ENCODE measurements at places on chromosomes 16 and 17.

DNA sequence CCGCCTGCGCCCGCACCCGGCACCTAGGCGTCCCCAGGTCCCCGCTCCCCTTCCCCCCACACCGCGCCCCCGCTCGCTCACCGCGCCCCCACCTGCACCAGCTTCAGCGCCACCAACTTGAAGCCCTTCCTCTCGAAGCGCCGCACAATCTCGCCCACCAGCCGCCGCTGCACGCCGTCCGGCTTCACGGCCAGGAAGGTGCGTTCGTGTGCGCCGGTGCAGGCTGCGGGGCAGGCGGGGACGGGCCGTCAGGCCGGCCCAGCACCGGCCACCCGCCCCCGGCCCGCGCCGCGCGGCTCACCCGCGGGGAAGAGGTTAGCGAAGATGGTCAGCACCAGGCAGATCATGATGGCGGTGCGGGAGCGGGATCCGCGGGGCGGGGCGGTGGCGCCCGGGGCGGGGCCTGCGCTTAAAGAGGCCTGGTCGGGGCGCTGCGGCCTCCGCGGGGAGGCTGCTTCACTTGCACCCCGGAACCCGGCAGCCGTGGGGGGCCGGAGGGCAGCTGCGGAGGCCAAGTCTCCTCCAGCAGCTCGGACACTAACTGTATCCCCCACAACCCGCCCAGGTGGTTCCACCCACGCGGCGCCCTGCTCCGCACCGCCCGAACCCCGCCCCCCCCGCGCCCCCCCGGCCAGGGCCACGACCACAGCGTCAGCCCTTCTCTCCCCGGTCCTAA lies at the start of gene NME3:
TSS of gene NME3 (minus strand) at position 356 of the 676 bp plus-strand sequence. CDS start at position 347, 9 bp downstream.
- DNase-seq: peak; percentile 67

GRCh38 chr17:66040402-66040801 lies 151.5 kb downstream of the CEP112 start:
- no peak for DNase-seq

DNA sequence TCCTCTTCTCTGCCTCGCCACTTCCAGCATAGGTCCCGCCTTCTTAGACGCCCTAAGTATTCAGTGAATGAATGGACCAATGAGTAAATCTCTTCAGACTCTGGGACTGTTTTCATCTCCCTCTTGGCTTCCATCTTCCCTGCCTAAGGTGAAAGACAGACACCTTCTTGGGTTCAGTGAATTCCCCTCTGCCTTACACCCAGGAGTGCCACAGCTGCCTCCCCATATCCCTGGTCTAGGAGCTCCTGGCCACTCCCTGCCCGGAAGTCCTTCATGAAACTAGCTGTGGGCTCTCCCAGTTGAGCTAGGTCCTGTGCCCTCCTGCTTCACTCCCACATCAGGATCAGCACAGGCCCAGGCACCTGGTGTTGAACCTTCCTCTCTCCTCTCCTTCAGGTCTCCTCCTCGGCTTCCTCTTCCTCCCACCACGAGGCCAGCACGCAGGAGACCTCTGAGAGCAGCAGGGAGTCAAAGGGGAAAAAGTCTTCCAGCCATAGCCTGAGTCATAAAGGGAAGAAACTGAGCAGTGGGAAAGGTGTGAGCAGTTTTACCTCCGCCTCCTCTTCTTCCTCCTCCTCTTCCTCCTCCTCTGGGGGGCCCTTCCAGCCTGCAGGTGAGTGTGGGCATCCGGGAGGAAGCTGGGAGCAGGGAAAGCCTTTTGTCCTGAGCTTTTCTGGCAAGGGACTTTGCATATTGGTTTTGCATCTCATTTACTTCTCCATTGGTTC lies 10.3 kb downstream of the MLLT6 start:
- DNase-seq: no peak

GRCh38 chr17:17778308-17779014 lies 58.3 kb downstream of the SREBF1 start:
- DNase-seq: no peak

GRCh38 chr17:73267648-73268537 lies 6.2 kb upstream of the CPSF4L start:
- DNase-seq: no peak

DNA sequence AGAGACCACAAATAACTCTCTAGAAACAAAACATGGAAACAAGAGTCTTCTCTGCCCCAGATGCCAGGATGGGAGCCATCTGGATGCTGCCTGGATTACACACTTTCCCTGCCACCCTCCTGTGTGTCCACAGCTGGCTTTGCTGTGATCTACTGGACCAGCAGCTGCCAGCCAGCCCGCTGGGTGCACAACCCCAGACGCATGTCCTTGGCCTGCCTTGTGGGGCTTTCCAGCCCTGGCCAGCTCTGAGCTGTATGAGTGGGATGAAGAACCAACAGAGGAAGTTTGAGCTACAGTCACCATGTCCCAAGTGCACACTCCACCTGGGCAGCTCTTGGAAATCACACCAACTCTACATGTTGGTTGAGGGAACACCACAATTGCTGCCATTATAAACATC lies 57.0 kb upstream of the TNRC6C start:
- no peak for DNase-seq

DNA sequence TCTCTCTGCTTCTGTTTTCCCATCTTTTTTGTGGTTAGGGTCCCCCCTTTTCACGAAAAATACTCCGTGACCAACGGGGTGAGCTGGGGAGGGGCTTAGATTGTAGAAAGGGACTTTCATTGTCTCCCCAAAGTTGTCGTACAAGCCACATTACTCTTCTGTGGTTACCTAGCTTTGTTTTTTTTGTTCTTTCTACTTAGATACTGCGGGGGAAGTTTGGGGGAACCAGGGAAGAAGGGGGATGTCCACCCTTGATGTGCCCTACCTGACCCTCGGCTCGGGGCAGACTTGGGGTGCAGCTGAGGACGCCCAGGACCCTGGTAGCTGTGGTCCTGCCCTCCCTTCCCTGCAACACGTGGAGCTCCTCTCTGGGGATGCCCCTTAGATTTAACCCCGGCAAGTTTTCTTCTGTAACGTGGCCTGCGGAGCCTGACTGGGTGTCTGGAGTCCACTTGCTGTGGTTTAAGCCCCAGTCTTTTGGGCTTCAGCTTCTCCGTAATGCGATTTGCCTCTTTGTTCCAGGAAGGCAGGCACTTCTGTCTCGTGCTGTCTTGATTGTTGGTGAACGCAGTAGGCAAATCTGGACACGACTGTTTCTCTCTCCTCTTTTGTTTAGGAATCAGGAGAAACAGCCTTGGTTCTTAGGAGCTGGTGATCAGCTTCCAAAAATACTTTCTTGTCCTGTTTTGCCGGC lies 892 bp downstream of the ABCC1 start:
- DNase-seq: peak; percentile 49

DNA sequence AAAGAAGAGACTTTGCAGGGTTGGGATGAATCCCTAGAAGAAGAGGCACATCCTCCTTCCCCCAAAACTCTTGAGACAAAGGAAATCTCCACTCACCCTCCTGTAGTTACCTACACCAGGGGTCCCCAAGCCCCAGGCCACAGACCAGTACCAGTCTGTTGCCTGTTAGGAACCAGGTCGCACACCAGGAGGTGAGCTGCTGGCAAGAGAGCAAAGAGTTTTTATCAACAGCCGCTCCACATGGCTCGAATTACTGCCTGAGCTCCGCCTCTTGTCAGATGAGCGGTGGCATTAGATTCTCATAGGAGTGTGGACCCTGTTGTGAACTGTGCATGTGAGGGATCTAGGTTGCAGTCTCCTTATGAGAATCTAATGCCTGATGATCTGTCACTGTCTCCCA lies 98.9 kb downstream of the CCT6B start:
- DNase-seq: no peak

- DNase-seq: peak; percentile 35
Observed at GRCh38 chr17:1275962-1276736, 3.3 kb upstream of the TRARG1 start.

GRCh38 chr17:78888941-78889518 lies 14.0 kb downstream of the CEP295NL start:
- DNase-seq: no peak

DNA sequence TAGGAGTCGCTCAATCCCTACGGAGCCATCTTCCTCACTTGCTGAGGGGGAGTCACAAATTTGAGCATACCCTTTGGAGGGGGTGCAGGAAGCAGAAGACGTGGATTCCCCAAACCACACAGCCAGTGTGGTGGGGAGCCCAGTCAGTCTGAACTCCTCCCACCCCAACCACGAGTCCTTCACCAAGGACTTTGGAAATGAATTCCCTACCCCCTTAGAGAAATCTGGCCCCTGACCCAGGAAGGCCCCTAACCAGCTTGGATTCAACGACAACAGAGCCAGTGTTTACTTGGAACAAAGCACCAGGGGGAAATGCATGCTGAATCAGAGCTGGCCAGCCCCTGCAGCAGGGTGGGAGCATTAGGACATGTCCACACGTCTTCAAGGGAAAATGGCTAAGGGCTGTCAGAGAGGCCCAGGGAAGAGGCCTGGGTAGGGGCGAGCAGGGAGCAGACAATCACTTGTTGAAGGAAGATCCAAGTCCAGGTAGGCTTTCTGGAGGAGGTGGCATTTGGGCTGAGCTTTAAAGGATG lies 5.5 kb upstream of the TMEM92 start:
- DNase-seq: no peak

DNA sequence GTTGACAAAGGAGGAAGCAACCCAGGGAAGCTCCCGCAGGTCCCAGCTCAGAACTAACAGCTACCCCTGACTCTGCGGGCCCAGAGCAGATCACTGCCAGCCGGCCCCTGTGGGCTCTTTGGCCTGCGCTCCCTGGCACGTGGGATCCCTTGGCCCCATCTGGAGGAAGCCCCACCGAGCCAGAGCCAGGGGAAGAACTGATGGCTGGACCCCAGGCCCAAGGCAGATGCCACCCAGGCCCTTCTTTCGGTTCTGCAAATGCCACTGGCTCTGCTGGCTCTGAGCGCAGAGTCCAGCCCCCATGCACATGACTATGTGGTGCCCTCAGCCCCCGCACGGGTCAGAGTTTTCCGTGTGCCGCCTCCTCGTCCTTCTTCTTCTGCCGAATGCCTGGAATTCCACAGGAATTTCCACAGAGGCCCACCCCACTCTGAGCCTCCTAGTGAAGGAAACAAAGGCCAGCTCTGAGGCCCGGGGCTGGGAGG lies 35.8 kb upstream of the SNN start:
- DNase-seq: no peak

DNA sequence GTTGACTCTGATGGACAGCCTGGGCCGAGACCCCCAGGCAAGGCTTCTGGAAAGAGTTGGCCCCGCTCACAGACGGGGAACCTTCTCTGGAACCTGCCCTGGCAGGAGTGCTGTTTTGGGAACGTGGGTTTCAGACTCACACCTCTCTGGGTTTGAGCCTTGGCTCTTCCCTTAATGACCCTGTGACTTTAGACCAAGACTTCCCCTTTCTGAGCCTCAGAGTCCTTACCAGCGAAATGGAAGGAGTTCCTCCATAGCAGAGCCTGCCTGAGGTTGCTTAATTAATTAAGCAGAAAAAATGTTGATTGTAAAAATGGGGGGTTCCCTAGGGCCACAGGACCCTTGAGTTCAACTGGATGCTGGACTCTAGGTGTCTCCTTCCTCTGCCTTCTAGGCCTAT lies 408.2 kb downstream of the SEC14L1 start:
- no peak for DNase-seq

- no peak for DNase-seq
Observed at GRCh38 chr16:81661082-81661481, 118.0 kb upstream of the PLCG2 start.

Measured in DMS53 (cell line).